ENCODE measurements at places on chromosomes 3 and 15. TPM values are rescaled to one million over a fixed set of nuclear protein-coding genes. Genes with fewer than 3 reads are reported as not detected.

- no peak for DNase-seq
Observed at GRCh38 chr3:100436951-100437350, 35.6 kb downstream of the LNP1 start.

DNA sequence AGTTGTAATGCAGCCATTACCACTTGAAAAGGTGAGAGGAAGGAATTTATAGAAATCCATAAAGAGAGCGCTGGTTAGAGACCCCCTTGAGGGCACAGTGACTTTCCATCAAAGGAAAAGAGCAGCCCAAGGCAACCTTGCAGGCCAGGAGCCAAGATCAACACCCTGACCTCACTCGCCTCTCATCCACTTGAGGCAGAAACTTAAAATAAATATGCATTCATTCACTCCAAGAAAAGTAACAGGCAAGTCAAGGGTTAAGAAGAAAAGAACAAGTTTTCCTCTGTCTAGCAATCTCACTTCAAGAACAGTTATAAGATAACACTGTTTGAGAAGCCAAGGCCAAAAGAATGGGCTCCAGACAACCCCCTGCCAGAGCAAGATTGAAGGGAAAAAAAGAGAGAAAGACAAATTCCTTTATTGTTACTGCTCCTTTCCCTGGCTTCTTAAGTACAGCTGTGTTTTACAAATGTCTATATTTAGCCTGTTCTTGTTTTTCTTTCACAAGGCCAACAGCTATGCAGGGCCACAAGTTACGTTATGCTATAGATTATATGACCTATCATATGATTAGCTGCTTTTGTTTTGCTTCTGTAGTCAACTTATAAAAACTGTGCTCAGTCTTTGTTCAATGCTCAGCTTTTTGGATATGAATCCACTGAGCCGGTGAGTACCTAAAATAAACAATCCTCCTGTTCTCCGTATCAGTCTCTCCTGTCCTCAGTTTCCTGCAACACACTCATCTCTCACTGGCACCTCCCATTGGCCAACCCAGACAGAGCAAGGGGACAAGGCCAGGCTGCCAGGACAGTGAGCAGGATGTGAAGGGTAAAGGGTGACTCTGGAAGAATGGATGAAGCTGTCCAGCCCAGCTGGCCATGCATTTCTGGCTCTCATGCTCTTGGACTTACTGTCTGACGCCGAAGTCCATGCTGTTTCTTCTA, 15.8 kb upstream of the SSUH2 start:
- DNase-seq = no peak

DNA sequence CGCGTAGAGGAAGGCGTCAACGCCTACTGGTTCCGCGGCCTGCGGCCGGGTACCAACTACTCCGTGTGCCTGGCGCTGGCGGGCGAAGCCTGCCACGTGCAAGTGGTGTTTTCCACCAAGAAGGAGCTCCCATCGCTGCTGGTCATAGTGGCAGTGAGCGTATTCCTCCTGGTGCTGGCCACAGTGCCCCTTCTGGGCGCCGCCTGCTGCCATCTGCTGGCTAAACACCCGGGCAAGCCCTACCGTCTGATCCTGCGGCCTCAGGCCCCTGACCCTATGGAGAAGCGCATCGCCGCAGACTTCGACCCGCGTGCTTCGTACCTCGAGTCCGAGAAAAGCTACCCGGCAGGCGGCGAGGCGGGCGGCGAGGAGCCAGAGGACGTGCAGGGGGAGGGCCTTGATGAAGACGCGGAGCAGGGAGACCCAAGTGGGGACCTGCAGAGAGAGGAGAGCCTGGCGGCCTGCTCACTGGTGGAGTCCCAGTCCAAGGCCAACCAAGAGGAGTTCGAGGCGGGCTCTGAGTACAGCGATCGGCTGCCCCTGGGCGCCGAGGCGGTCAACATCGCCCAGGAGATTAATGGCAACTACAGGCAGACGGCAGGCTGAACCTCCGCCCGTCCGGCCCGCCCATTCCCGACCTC, 4.1 kb downstream of the ISLR2 start:
- DNase-seq = peak; percentile 85

- no peak for DNase-seq
Observed at GRCh38 chr3:48320996-48321395, 12.5 kb downstream of the SPINK8 start.

DNA sequence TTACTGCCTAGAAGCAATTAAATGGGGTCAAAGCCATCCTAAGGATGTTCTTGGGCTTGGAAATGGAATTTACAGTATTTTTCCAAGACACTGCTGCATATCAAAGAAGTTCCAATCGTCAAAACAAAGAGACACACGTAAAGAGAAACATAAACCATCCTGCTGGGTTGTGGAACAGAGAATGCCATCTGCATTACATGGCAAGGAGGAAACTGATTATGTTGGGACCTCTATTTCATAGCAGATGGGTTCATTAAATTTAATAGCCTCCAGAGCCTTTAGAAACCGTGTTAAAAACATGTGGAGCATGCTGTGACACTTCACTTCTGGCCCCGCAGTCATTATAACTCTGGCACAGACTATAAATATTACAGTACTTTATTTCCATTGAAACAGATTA, 154.6 kb downstream of the LRTM1 start:
- DNase-seq = no peak

DNA sequence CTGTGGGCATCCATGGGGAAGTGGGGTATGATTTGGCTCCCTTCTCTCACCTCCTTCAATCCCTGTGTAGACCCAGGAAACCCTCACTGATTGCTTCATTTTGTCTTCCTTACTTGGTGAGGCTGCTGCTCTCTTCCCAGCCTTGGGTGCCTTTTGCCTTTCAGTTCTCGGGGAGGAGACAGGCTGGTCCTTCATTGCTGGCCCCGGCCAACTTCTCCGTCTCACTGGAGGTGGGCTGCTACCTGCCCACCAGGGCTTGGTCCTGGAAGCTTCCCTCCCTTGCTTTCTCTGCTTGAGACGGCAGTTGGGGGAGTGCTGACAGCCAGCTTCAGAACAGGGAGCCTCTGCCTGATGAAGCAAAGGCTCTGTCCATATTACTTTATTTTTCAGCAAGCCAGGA, 4.7 kb downstream of the FOXL2 start:
- DNase-seq = no peak

DNA sequence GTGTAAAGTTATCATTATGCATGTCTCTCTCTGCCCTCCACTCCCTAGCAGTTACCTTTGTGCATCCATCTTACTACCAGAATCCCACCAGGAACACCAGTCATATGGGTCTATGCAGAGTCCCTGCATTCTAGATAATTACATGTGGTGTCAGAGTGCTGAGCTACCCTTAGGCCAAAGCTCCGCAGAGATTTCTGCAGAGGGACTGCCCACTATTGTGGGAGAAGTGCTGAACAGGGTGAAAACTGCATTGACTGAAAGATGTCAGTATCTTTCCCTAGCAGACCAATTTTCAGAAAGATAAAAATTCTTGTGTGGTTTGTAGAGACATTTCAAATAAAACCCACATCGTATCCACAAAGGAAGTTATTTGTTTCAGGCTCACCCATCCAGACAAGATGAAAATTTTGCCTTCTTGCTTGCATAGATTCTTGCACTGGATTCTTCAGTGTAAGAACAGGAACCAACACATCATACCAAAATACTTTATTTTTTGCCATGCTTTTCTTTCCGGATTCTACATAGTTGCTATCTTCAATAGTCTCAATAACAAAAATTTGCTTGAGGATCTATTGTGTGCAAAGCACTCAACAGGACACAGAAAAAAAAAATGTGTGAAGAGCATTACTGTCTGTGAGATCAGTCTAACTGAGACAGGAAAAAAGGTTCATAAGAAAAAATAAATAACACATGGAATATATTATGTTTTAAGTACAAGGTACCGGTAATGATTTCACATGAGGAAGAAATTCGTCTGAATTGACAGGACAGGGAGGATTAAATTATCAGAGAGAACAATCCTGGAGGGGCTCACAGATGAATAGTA, 32.0 kb upstream of the CCDC80 start:
- no peak for DNase-seq

DNA sequence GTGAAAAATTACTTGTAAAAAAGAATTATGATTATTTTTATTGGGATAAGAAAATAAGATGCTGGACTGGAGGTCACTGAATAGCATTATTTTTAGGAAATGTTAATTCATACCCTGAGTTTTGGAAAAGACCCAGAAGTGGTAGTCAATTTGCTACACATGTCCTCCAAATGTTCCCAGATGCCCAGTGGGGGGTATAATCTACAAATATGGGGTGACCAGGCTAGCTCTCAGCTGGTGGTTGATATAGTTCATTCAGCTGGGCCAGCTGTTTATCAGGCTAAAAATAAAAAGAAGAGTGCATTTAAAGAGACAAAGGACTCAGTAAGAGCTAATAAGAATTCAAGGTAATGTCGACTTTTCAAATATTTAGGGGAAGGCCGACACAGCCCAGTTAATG, 402.0 kb upstream of the GOLIM4 start:
- DNase-seq = no peak

DNA sequence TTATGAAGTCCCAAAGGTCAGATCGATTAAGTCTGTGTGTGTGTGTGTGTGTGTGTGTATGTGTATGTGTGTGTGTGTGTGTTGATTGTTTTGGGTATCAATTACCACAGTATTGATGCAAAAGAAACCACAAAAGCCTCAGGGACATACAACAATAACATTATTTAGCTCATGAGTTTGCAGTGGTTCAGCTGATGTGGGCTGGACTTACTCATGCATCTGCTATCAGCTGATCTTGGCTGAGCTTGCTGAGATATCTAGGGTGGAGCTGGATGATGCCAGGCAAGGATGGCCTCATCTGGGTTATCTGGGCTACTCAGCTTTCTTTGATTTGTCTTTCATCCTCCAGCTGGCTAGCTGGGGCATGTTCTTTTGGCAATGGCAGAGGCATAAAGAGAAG, 82.4 kb upstream of the PRR23C start:
- no peak for DNase-seq

DNA sequence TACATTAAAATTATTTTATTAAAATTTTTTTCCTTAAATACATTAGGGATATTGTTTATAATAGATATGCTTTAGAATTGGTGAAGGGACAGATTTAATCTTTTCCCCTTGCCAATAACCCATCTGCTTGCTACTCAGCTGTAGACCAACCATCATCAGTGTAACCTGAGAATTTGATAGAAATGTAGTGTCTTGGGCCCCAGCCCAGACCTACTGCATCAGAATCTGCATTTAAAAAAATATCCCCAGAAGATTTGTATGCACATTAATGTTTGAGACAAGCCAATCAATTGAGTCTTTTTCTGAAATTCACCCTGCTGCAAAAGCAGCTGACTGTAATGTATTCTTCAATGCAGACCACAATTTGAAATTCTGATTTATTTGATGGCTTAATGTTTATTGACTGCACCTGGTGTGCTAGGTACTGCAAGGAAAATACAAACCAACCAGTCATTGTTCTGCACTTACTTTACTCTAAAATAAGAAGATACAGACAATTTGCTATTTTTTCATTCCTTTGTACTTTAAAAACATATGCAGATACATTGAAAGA, 190.7 kb upstream of the SGO1 start:
- no peak for DNase-seq

DNA sequence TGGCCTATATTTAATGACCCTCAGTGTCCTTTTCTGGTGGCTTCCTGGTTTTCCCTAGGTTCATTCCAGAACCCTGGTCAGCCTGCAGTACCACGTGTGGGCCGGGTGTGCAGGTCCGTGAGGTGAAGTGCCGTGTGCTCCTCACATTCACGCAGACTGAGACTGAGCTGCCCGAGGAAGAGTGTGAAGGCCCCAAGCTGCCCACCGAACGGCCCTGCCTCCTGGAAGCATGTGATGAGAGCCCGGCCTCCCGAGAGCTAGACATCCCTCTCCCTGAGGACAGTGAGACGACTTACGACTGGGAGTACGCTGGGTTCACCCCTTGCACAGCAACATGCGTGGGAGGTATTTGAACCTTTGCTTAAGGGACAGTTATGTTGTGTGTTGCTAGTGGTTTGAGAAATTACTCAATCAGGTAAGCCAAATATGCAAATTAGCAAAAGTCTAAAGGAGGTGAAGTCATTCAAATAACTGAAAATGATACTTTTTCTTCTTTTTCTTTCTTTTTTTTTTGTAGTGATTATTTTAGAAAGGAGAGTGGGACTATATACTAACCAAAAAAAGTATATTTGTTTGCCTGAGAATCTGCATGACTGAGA, 259.2 kb downstream of the ADAMTSL3 start:
- DNase-seq = no peak

- DNase-seq = no peak
Observed at GRCh38 chr3:66675366-66675765, 174.5 kb upstream of the LRIG1 start.

- no peak for DNase-seq
Observed at GRCh38 chr15:70034596-70034995, 63.1 kb downstream of the TLE3 start.

DNA sequence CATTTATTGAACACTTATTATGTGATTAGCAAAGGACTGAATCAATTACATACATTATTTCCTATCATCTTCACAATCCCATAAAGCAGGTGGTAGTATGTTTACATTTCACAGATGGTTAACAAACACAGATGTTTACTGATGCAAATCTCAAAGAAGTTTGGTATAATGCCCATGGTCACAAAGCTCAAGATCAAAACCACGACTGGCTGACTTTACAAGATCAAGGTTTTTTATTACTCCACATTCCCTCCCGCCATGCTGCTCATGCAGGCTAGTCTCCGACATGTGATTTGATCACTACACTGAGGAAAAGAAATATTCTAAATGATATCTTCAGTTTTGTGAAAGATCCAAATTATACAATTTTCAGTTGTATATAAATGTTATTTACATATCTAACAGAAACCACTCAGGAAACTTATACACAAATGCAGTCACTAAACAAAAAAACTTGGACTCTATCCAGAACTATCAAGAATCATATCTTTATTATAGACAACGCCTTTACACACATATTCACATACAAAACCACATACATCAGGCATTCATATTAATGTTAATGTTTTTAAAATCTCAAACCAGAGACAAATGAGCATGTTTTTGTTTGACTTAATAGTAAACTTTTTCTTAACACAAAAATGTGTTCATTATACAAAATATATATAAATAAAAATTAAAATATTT, 235.5 kb downstream of the SCAPER start:
- DNase-seq = no peak

DNA sequence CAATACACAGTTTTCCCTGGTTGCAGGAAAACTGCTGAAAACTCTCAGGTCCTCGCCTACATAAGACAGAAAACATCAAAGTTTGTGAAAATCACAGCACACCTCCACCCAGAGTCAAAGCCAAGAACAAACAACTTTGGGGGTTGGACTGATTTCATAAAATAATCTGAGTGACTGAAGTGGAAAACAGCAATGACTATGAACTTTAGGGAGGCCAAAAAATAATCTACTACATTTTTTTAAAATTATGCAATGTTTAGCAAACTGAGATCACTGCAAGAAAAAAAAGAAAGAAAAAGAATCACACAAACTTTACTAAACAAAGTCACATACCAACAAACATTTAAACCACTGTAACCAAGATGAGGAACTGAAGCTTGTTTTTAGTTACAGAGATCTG, 15.9 kb upstream of the FOXP1 start:
- no peak for DNase-seq

- DNase-seq = no peak
Observed at GRCh38 chr3:188697127-188697526, 474.6 kb upstream of the TPRG1 start.

GRCh38 chr3:98791341-98792325, 28.5 kb downstream of the ST3GAL6 start:
- no peak for DNase-seq

Gene CLRN1
- total RNA-seq = not detected

Gene ANXA2
- 767 TPM for total RNA-seq

Gene ZNF774
- 7.4 TPM for total RNA-seq

Measured in aorta (tissue), 5 donors.